Osteoblast (primary cell): ENCODE measurements at places on chromosomes 13 and 19. TPM values are rescaled to one million over a fixed set of nuclear protein-coding genes. Genes with fewer than 3 reads are reported as not detected.

- peak; percentile 96 for DNase-seq
These were observed 907 bp downstream of the KDELR1 start for GRCh38 chr19:48390188-48391099.

DNA sequence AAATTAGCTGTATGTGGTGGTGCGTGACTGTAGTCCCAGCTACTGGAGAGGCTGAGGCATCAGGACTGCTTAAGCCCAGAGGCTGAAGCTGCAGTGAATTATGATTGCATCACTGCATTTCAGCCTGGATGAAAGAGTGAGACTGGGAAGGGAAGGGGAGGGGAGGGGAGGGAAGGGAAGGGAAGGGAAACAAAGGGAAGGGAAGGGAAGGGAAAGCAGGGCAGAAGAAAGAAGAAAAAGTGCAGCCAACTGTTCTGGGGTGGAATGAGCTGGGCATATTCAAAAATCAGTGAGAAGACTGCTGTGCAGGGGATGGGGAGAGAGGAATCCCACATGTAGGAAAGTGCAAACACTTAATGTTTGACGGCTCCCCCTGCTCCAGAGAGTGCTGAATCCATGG lies 905.5 kb downstream of the UQCRFS1 start:
- DNase-seq = no peak

- DNase-seq = peak; percentile 97
These were observed at the start of gene TPM4 for GRCh38 chr19:16076154-16076957. TPM4 (plus strand) TSS chr19:16076495; CDS start chr19:16076566, 71 bp downstream.

DNA sequence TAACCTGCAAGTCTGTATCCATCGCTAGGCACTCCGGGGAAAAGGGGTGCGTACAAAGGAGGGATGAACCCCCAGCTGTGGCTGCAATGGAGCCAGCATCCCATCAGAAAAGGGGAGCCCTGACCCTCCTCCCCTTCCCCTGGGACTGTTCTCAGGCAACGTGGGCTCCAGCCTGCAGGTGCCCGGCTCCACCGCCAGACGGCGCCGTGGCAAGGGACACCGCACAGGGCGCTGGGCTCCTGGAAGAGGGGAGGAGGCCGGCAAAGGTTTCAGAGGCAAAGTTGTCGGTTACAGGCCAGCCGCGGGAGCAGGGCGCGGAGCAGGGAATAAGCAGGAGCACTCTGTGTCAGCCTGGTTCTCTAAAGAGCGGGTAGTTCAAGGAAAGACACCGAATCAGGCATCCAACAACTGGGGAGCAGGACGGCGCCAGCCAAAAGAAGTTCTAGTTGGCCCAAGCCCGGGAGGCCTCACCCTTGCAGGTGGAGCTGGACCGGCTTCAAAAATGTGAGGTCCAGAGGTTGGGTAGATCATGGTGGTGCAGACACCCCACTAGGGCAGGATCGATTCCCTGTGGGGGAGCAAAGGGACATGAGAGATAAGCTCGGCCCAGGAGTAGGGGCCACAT lies 53.0 kb upstream of the ATP12A start:
- DNase-seq = no peak

GRCh38 chr19:11737964-11738745 lies 591 bp downstream of the ZNF823 start:
- no peak for DNase-seq

DNA sequence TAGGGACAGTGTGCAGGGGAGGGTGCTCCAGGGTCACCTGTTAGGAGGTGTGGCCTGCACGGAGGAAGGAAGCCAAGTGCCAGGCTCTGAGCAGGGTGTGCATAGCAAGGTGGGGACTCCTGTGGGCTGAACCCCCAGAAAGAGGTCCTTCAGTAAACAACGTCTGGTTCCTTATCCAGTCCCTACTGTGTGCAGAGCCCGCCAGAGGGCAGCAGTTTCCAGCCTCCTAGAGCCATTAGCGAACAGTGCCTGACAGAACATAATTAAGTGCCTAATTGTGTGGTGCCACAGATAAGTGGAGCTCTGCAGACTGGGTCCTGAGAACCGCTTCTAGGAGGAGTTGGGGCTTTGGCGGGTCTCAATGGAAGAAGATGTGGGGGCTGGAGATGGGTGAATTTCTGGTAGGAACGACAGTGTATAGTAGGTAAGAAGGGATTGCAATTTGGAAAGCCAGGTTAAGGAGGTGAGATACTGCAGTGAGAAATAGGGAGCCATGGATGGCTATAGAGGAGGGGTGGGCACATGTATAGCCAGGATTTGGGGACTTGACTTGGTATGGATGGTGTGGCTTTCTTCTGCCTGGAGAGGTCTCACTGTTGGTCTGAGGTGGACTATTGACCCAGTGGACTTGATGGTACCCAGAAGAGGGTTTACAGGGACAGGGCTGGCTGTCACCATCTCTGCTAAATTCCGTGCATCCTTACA lies 323.1 kb downstream of the ZNF536 start:
- no peak for DNase-seq

DNA sequence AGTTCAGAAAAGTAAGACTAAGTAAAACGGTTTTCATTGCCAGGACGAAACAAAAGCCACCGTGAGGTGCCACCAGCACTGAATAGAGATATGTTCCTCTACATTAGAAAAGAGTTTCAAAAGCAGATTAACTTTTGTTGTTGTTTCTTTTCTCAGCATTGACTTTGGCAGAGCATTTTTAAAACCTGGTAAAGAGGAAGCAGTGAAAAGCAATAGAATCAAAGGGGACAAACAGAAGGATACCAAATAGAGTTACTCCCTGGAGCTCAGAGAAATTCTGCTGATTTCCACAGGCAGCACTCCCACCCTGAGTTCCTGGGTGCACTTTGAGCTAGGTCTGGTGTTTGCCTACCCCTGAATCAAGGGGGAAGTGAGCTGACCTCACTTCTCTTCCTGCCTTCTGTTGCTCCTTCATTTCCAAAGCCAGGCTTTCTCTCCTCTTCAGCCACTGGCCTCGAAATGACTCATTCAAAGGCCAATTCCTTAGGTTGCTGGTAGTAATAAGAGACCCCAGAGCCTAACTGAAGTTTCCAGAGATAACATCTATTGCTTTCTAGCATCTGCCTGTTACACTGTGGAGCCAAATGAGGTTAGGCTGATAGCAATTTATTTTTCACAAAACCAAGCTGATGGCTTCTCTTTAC lies 11.3 kb upstream of the ERICH6B start:
- DNase-seq = peak; percentile 38

GRCh38 chr13:106927421-106927820 lies 359.5 kb upstream of the ARGLU1 start:
- DNase-seq = no peak

GRCh38 chr19:17405250-17406045 lies at the start of gene BST2:
BST2 (minus strand) TSS chr19:17405630; CDS start chr19:17405575, 55 bp downstream.
- DNase-seq = peak; percentile 96

DNA sequence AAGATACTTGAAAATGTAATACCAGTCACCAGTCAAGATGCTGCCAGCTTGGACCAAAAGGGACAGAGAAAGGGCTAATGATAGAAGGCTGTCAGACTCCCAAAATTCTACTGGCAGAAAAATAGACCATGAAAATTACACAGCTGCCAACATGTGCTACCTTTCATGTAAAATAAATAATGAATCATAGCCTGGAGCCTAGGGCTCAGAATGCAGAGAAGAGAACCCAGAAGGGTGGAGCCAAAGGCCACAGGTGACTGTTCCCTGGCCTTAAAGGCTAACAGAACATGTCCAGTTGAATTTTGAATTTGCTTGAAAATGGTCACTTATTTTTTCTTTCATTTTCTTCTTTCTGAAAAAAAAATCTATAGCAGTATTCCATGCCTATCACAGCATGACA lies 1827.0 kb upstream of the MIR17HG start:
- DNase-seq = no peak

- no peak for DNase-seq
These were observed 175.2 kb downstream of the TSHZ3 start for GRCh38 chr19:31173991-31174390.

DNA sequence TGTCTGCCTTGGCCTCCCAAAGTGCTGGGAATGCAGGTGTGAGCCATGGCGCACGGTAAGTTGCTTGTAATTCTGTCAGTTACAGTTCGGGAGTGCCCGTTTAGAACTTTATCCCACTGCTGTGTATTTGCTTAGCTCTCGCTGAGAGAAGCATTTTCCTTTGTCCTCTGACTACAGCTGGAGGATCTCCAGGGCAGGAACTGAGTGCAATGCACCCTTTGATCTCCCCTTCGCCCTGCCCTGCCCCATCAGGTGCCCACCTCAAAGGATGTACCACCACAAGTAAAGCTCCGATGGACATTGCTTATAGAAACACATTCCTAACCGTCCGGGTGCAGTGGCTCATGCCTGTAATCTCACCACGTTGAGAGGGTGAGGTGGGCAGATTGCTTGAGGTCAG lies 6.5 kb downstream of the BRME1 start:
- DNase-seq = no peak

DNA sequence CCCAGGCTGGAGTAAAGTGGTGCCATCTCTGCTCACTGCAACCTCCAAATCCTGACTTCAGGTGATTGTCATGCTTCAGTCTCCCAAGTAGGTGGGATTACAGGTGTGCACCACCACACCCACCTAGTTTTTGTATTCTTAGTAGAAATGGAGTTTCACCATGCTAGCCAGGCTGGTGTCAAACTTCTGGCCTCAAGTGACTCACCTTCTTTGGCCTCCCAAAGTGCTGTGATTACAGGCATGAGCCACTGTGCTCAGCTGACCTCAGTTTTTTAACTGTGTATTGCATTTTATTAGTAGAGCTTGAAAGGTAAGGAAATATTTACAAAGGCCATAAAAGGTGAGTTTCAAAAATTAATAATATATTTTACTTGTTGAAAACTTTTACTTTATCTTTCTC lies 2.3 kb downstream of the ZNF726 start:
- DNase-seq = no peak

- DNase-seq = peak; percentile 47
These were observed 3.6 kb downstream of the DACH1 start for GRCh38 chr13:71863254-71863865.

- DNase-seq = no peak
These were observed 346.4 kb downstream of the FGF9 start for GRCh38 chr13:22017226-22017625.

GRCh38 chr19:54138489-54139256 lies 1.1 kb downstream of the CNOT3 start:
- no peak for DNase-seq

- DNase-seq = no peak
These were observed 264.1 kb downstream of the NDFIP2 start for GRCh38 chr13:79745081-79745480.

DNA sequence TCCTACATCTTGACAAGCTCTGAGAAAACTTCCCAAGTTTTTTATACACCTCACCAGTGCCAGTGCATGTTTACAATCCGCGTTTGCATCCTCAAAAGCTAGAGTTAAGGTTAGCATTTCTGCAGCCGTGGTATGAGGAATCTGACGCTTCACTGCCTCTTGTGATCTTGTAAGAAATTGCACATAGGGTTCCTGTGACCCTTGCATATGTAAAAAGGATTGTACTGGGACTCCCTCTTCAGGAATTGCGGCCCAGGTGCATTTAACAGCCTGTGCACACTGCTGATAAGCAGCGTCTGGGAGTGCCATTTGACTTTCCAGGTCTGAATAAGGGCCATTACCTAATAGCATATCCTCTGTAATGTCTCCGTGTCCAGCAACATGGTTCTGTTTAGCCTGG lies 15.3 kb downstream of the FPR3 start:
- no peak for DNase-seq

- DNase-seq = peak; percentile 89
These were observed 5.8 kb upstream of the USE1 start for GRCh38 chr19:17209126-17210036.

GRCh38 chr13:113489549-113490495 lies 689 bp downstream of the DCUN1D2 start:
- DNase-seq = peak; percentile 91

DNA sequence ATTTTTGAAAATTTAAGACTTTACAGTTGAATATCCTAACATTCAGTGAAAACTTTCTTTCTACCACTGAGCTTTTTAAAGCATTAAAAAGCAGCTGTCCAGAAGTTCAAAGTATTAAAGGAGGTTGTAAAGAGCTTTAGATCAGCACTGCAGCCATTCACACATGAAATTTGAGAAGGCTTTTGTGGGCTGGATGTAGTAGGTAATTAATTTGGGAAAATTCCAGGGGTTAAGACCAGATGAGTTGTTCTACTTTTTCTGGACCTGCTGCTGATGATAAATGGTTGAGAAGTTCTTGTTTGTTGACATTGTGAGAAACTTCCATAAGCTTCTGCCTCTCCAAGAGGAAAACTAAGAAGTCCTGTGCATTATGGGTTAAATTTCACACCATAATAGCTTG lies 1779.6 kb upstream of the PRR20A start:
- no peak for DNase-seq

- peak; percentile 72 for DNase-seq
These were observed 4.9 kb upstream of the ZC3H13 start for GRCh38 chr13:46057256-46058015.

- no peak for DNase-seq
These were observed 5.7 kb upstream of the FPR3 start for GRCh38 chr19:51789061-51789795.

GRCh38 chr13:48069573-48069972 lies 25.3 kb downstream of the MED4 start:
- no peak for DNase-seq

- DNase-seq = peak; percentile 67
These were observed at the start of gene ICAM3 for GRCh38 chr19:10339380-10339960. ICAM3 (minus strand) TSS chr19:10339624; CDS start chr19:10339614, 10 bp downstream.

- peak; percentile 14 for DNase-seq
These were observed 4.3 kb upstream of the SAMD1 start for GRCh38 chr19:14094854-14095253.

DNA sequence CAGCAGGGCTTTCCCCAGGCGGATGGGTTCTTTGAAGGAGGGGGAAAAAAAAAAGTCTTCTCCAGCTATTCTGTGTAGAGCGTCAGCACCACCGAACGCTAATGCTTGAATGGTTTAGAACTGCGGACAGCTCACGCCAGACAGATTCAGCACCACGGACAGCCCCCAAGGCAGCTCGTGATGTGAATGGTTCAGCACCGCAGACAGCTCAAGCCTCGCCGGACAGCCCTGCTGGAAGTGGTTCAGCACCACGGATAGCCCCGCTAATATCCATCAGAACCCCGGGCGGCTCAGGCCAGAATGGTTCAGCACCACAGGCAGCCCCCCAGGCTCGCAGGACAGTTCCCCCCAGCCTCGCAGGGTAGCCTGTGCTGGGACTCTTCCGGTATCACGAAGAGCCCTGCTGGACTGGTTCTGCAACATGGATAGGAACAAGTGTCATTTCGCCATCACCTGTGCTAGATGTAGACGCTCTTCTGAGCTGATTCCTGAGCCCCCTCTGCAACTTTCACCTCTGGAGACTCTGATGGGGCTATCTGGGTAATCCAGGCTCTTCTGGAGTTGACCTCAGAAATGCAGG lies 4.9 kb upstream of the SMIM17 start:
- DNase-seq = peak; percentile 93

GRCh38 chr13:21138561-21138960 lies 37.8 kb downstream of the SKA3 start:
- no peak for DNase-seq

Gene NEK5
- total RNA-seq = 0.29 and 0.36 TPM in 2 replicates

Gene REX1BD
- total RNA-seq = 27.7 and 29.7 TPM in 2 replicates

Gene EEF1AKMT1
- total RNA-seq = 7.6 and 8.3 TPM in 2 replicates

Gene RFPL4A
- not detected in 2 replicates for total RNA-seq

Gene TRPC4
- total RNA-seq = 8.3 and 9.8 TPM in 2 replicates

Gene LMTK3
- not detected in 2 replicates for total RNA-seq

Gene PSG6
- total RNA-seq = not detected in 2 replicates

Gene CEACAM7
- total RNA-seq = not detected in 2 replicates

Gene TEX26
- not detected in 2 replicates for total RNA-seq

Gene CLEC17A
- total RNA-seq = under 0.01 TPM in 1 of 2 replicates, not detected in the other

Gene RB1
- 29.8 and 33.3 TPM in 2 replicates for total RNA-seq

Gene INAFM1
- total RNA-seq = 2.5 and 4.4 TPM in 2 replicates

Gene METTL21C
- total RNA-seq = not detected in 2 replicates

Gene PABPC3
- under 0.01 and 0.29 TPM in 2 replicates for total RNA-seq

Gene PLIN4
- under 0.01 TPM in 2 replicates for total RNA-seq

Gene MADCAM1
- total RNA-seq = 0.59 and 0.72 TPM in 2 replicates
